ENCODE measurements at places on chromosomes 12 and 14. TPM values are rescaled to one million over a fixed set of nuclear protein-coding genes. Genes with fewer than 3 reads are reported as not detected.

ITGB7 gene
- total RNA-seq: 1.6 TPM

CABP1 gene
- total RNA-seq: 3.4 TPM

RASAL1 gene
- total RNA-seq: not detected

ATP2B1 gene
- 30.1 TPM for total RNA-seq

AQP6 gene
- not detected for total RNA-seq

C12orf54 gene
- 2.0 TPM for total RNA-seq

PTMS gene
- total RNA-seq: 69.0 TPM

POLR3B gene
- 4.3 TPM for total RNA-seq

KLHL33 gene
- total RNA-seq: 2.3 TPM

RTN1 gene
- 0.74 TPM for total RNA-seq

FOXN4 gene
- not detected for total RNA-seq

ARHGEF40 gene
- total RNA-seq: 9.8 TPM

- no peak for DNase-seq
Observed at GRCh38 chr12:129372876-129373275, 519.6 kb downstream of the GLT1D1 start.

- no peak for DNase-seq
Observed at GRCh38 chr12:111174251-111174960, 194.5 kb downstream of the PHETA1 start.

DNA sequence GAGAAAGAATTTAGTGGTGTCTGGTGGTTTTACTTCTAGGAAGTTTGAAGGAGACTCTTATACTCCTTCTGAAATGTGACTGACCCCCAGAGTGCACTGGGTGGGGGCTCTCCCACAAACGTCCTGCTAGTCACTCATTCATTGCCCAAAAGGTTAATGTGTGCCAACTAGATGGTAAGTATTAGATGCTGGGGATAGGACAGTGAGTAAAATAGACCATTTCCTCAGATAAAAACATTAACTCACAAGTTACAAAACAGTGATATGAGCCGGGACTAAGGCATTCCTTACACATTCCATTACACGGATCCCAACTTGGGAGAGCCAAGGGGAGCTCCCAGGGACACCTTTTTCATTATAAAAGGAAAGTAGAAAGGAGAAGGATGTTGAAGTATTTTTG lies 185.1 kb downstream of the ATXN7L3B start:
- DNase-seq: no peak

GRCh38 chr14:98170575-98170974 lies 1101.4 kb downstream of the BCL11B start:
- no peak for DNase-seq

GRCh38 chr12:50240792-50241114 lies 42.6 kb downstream of the LIMA1 start:
- no peak for DNase-seq

- no peak for DNase-seq
Observed at GRCh38 chr12:109757671-109758265, 44.1 kb downstream of the FAM222A start.

DNA sequence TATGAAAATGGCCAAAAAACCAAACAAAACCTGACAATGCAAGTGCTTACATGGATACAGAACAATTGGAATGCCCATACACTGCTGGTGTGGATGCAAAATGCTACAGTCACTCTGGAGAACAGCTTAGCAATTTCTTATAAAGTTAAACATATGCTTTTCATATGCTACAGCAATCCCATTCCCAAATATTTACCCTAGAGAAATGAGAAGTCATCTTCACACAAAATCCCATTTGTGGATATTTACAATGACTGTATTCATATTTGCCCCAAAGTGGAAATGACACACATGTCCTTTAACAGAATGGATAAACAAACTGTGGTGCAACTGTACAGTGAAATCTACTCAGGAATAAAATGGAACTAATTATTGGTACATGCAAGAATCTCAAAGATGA lies 20.4 kb downstream of the SAV1 start:
- no peak for DNase-seq

GRCh38 chr12:123655420-123655819 lies 15.5 kb upstream of the TCTN2 start:
- DNase-seq: no peak

GRCh38 chr12:88866881-88867280 lies 286.6 kb upstream of the KITLG start:
- DNase-seq: no peak

DNA sequence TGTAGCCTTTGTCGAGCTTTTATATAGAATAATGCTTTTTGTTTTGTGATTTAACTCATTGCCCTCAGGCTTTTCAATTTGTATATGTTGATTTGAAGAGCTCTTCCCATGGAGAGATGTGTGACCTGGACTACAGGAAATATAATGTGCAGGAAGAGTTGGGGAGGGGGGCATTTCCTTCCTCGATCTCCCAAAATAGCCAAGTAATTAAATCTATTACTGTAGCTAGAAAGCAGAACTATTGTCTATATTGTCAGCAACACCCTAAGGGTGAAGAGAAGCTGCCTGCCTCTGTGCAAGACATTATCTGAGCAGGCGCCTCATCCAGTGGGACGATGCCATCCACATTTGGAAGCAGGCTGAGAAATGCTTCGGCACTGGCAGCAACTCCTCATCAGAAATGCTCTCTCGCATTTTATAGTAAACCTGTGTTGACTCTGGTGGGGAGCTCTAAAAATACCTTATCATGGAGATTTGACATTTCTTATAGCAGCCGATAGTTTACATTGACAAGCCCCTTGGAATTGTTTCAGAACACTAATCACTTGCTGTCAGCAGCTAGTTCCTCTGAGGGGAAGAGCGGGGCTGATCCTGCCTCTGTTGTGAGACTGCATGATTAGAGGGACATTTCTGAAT lies 392.5 kb upstream of the RGS6 start:
- no peak for DNase-seq

DNA sequence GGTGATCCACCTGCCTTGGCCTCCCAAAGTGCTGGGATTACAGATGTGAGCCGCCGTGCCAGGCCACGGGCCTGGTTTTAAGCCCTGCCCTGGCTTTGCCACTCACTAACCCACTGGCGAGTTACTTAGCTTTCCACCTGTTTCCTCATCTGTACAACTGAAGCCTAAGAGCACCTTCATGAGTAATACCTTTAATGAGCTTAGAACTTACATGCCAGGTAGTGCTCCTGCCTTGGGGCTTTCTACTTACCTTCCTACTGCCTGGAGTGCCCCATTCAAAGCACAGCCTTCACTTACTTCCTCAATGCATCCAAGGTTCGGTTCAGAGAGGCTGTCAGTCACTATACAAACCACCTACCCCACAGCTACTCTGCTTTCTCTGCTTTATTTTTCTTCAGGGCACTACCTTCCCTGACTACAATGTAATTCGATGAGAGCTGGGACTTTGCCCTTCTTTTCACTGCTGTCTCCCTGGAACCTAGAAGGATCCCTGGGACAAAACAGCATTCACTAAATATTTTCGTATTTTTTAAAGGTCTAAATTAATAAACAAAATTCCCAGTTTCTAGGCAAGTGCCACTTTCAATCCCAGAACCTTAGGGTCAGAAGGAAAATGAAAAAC lies 13.8 kb downstream of the ZCCHC8 start:
- DNase-seq: no peak

- DNase-seq: no peak
Observed at GRCh38 chr14:84891404-84891803, 638.5 kb upstream of the FLRT2 start.

- no peak for DNase-seq
Observed at GRCh38 chr12:16330560-16330959, 16.9 kb upstream of the MGST1 start.

DNA sequence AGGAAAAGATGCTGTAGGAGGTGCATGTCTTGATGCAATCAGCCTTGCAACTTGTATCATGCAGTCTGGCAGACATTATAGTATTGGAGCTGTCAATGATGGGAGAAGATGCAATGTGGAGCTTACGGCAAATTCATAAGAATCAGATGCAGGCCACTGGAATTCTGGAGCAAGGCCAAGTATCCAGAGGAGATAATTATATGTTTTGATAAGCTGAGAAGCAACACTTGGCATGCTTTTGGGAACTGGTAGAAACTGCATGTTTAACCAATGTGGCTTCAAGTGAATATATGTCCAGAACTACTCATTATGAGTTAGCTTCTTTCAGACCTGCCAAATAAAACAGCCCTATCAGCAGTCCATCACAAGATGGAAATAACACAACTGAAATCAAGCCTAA lies 249.1 kb upstream of the PPFIA2 start:
- DNase-seq: no peak

DNA sequence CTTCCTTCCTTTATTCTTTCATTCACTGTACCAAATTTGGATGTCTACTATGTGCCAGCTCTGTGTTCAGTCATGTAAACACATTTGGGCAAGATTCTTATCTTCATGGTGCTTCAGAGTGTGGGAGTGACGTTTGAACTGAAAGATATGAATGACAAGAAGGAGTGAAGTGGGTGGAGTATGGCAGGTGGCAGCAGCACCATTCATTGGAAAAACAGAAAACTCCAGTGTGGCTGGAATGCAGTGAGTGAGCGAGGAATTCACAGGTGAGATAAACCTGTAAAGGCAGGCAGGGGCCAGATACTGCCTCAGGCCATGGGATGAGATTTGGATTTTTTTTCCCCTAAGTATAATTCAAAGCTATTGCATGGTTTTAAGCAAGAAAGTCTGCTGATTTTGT lies 140.7 kb upstream of the CCDC198 start:
- DNase-seq: no peak

- DNase-seq: no peak
Observed at GRCh38 chr14:22569106-22569736, 19.8 kb downstream of the DAD1 start.

DNA sequence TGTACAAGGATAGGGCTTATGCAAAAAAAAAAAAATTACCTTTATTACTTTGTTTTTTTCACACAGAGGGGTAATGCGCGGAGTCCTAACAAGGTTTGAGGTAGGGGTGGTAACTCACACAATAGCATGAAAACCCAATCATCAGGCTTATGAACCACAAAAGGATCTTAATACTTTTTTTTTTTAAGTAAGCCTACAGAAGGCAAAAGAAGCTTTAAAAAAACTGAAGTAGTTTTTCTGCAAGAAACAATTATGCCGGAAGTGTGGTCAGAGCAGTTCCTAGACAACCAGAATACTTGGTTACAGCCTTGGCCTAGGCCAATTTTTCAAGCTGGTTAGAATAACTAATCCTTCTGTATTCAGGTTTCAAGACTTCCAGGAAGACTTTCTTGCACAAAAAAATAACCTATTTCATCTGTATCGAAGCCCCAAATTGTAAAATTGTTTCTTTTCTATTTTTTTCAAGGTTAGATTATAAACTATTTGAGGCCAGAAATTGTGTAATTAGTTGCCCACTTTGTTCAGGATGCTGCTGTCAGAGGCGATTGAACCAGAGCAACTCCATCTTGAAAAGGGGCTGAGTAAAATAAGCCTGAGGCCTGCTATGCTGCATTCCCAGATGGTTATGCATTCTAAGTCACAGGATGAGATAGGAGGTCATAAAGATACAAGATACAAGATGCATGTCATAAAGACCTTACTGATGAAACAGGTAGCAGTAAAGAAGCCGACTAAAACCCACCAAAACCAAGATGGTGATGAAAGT lies 1.8 kb upstream of the GNS start:
- no peak for DNase-seq

DNA sequence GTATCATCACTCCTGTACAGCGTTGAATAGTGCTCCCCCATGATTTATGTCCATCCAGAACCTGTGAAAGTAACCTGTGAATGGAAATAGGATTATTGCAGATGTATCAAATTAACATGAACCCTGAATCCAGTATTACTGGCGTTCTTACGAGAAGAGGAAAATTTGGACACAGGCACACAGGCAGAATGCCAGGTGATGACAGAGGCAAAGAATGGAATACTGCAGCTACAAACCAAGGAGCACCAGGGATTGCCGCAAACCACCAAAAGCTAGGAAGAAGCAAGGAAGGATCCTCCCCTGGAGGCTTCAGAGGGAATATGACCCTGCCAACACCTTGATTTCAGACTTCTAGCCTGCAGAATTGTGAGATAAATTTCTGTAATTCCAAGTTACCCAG lies 113.5 kb upstream of the EGLN3 start:
- DNase-seq: peak; percentile 73

- DNase-seq: no peak
Observed at GRCh38 chr14:75335571-75335970, 56.9 kb downstream of the FOS start.

DNA sequence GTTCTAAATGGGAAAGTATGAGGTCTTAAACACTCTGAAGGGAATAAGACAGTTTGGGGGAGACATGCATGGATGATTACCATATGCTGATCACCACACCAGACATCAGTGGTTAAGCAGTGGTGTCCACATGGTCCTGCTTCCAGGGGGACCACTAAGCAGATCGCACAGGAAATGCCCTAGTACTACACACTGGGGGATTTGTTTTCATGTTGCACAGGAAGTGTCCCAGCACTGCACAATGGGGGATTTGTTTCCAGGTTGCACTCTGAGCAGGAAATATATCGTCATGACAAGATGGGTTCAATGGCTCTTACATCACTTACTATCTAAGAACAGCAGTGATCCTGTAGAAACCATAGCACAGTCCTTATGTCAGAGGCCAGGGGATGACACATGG lies 245.5 kb downstream of the BCL11B start:
- DNase-seq: no peak

DNA sequence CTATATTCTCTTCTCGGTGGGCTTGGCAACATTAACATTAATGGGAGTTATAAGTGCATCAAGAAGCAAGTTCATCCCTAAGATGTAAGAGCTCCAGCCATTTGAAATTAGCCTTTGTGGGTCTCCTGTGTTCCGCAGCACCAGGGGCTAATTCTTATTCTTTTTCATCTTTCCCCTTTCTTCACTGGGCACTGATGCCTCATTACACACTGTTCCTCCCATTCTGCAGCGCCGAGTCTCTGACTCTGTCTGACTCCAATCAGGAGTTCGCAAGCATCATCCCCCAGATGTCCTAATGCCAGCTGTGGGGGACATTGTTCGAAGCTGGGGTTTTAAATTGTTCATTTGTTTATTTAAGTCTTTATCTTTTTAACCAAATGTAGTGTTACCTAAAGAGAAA lies 341.3 kb downstream of the EGLN3 start:
- DNase-seq: no peak

DNA sequence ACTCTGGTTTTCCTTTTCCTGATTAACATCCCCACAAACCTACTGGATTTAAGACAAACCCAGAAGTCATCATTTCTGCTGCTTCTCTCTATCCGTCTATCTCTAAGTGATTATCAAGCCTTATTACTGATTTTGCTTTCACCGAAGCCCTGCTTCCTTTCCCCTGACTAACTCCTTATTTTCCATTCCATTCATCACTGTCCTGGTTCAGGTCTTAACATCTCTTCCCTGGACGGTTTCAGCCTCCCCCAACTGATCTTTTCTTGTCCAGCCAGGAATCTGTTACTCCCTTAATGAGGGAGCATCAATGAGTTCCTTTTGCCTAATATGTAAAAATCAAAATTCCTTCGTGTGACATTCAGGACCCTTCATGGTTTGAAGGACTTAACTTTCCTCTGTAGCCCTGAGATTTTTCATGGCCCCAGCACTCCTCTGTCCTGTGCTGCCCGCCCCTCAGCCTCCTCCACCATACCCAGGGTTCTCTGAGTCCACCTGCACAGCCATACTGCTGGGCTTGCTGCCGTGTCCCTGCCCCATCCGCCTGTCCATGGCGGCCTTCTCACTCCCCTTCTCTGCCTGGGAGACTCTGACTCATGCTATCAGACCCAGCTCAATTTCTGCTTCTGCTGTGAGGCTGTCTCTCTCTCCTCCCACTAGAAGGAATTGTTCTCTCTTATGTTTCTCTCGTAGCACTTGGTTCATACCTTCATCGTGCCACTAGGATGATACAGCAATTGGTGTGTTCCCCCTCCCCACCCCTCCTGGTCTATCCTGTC lies 167.8 kb upstream of the HIF1A start:
- no peak for DNase-seq

Data from psoas muscle (tissue), 8 donors.